ENCODE measurements at places on chromosomes 4 and X.
A peak's percentile ranks its signal among the peaks of the same experiment; 100 is the strongest.

DNA sequence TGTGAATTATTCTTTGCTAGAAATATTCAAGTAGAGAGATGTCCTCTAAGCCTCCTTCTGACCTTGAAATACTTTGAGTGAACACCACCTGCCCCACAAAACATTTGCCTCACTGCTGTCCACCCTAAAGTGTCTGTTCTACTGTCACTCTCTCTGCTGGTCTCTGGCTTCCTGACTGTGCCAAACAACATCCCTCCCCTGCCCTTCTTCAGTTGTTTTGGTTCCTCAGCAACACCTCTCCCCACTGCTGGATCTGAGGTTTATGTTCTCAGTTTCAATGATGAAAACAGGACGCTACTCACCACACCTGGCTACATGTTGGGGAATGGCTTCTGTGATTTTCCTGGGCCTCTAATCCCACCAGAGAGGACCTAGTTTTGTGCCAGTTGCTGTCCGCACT lies 456.9 kb downstream of the BCOR start:
- DNase-seq = no peak

GRCh38 chr4:110680265-110680664 lies 57.4 kb upstream of the PITX2 start:
- DNase-seq = no peak

DNA sequence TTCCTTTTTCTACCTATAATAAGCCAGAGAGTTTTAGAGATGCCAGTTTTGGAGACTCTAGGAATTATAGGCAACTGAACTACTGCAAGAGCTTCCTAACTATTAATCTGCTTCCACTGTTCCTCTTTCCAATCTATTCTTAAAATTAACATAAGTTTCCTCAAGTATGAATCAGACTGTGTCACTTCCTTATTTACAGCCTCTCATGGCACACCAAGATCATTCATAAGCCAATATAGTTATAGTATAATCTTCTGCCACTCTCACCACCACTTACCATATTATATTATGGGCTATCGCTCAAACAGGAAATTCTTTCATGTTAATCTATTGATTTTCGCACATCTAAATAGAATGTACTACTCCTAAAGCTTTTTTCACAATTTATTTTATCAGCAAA lies 383.5 kb downstream of the STPG2 start:
- no peak for DNase-seq

- DNase-seq = no peak
These were observed 129.7 kb upstream of the SMAD1 start for GRCh38 chr4:145351922-145352321.

- DNase-seq = no peak
These were observed 53.6 kb downstream of the NSG1 start for GRCh38 chr4:4440333-4441061.

DNA sequence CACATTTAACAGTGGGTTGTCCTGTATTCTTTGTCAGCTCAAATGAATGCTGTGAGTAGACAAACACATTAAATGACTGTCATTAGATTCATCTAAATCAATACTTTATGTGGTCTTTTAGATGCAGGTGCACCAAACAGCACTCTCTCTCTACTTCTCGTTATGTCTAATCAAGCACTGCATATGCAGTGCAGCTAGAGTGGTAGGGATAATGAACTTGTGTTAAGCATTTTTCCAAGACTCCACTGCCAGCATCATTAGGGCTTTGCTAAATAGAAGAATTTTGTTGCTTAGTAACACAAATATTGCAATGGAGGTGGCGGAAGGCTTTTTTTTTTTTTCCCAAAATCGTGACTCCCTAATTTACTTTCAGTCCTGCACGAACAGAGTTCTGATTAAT lies 447.0 kb upstream of the GALNT7 start:
- DNase-seq = no peak

DNA sequence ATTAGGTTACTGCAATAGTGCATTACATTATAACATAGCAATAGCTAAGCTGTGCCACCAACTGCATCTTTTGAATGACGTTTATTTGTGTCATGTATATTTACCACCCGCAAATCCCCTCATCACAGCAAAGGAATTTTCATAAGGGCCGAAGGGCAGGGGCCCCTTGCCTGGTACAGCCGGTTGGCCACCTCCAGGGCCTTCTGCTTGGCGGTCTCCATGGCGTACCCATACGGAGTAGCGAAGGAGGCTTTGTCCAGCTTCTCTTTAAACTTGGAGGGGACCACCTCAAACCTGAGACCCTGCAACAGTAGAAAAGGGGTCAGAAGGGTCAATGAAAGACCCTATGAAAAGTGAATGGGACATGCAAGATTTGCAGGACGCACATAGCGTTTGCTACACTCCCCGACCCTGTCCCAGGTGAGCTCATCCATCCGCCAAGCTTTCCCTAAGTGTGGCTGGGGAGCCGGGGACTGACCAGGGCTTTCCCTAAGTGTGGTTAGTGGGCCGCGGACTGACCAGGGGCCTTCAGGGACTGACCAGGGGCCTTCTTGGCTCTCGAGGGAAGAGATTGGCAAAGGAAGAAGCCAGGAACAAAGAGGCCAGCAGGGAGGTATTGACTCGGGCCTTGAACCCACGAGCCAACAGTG lies 10.6 kb downstream of the ASMTL start:
- DNase-seq = peak; percentile 46

DNA sequence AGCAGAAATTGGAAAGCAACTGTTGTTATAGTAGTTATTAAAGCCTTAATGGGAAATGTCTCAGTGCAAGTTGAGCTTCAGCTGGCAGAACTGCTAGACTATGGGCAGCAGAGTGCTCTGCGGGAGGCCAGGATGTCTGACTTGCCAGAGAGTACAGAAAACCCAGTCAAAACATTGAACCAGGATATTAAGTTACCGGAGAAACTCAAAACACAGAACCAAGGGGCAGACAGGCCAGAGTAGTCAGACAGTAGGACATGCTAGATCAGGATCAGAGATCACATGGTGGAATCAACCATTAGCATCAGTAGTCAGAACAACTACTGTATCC lies 72.9 kb upstream of the TNIP3 start:
- no peak for DNase-seq

- DNase-seq = no peak
These were observed 91.6 kb downstream of the TSPAN7 start for GRCh38 chrX:38652934-38653442.

DNA sequence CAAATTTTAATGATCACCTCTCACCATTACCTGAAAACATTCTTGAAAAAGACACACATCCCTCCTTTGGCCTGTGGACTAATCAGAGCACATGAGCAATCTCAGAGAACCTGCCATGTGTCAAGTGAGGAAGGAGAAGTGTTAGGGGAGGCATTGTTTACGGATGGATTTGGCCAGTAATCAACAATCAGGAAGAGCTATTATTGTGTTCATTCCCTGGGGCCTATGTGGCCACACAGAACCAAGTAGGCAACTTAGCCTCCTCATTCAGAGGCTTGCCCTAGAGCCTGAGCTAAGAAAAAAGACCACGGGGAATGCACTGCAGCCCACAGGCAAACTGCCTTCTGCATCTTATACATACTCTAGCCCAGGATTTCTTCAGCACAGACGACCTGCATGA lies 40.6 kb upstream of the DOCK11 start:
- DNase-seq = no peak

DNA sequence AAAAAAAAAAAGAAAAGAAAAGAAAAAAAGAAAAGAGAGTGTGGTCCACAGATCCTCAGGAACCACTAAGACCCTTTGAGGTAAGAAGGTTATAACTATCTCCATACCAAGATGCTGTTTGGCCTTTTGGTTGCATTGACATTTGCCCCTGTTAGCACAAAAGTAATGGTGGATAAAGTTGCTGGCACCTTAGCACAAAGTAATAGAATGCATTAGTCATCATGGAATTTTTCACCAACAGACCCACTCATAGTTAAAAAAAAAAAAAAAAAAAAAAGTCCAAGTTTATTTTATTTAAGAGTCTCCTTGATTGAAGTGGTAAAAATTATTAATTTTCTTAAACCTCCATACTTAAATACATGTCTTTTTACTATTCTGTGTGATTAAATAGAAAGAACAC lies 78.4 kb upstream of the RBPJ start:
- DNase-seq = no peak

- no peak for DNase-seq
These were observed 257.9 kb upstream of the CPEB2 start for GRCh38 chr4:14744346-14744745.

DNA sequence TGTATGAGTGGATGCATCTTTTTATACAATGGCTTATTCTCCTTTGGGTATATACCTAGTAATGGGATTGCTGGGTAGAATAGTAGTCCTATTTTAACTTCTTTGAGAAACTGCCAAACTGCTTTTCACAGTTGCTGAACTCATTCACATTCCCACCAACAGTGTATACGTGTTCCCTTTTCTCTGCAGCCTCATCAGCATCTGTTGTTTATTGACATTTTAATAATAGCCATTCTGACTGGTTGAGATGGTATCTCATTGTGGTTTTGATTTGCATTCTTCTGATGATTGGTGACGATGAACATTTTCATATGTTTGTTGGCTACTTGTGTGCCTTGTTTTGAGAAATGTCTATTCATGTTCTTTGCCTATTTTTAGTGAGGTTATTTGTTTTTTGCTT lies 687.0 kb upstream of the EPHA5 start:
- no peak for DNase-seq

DNA sequence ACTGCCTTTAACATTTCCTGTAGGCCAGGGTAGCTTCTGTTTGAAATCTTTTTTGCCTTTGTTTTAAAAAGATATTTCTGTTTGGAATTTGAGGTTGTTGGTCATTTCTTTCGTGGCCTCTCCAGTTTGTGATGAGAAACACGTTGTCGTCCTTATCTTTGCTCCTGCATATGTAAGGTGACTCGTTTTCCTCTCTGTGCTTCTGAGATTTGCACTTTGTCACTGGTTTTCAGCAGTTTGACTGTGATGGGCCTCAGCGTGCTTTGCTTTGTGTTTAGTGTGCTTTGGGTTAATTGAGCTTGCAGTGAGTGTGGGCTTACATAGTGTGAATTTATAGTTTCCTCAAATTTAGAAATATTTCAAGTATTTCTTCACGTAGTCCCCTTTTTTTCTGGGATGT lies 81.5 kb downstream of the FAM193A start:
- DNase-seq = no peak

DNA sequence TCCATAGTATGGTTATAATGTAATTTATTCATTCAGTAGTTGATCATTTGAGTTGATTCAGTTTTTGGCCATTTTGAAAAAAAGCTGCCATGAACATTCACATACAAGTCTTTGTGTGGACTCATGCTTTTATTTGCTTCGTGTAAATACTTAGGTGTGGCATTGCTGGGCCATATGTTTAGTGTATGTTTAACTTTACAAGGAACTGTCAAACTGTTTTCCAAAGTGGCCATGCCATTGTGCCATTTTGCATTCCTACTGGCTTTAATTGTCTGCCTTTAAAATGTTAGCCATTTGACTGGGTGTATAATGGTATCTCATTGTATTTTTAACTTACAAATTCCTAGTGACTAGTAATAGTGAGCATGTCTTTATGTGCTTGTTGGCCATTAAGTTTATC lies 8.8 kb downstream of the MTM1 start:
- no peak for DNase-seq

DNA sequence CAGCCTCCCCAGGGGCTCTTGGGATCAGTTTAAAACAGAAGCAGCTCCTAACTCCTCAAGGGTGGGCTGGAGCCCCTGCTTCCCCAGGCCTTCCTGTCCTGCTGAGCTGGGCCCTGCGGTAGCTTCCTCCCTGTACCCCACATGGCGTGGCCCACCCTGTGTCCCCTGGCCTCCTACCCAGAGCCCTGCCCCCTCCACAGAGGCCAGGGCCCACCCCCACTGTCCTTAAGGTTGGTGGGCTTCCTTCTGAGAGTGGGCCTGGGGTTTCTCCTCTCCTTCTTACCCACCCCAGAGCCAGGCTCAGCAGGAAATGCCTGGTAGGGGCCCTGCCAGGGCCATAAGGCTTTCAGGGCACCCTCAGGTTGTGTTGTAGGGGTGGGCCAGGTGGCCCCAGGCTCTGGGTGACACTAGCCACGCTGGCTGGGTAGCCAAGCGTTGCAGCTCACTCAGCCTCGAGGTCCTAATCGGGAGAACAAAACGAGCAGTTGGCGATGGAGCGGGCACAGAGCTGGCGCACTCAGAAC lies 11.6 kb downstream of the SH3BP2 start:
- DNase-seq = no peak

- DNase-seq = no peak
These were observed 1197.9 kb downstream of the TECRL start for GRCh38 chr4:63211375-63211774.

DNA sequence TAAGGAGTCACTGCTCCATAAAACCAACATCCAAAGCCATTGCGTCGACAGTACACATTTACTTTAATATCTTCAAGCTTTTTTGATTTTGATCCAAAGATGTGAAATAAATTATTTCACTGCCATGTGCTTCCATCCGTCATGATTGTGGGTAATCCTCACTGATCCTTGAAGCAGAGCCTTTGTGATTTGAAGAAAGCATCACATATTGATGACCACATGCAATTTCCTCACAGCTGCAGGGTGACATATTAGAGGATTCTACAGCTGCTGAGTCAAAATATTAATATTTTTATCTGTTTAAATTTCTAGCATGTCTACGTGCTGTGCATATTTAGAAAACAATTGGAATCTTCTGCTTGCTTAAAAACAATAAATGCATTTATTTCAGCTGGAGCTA lies 196.8 kb upstream of the ANXA3 start:
- DNase-seq = no peak

Data from activated CD8-positive, alpha-beta memory T cell treated with anti-CD3 and anti-CD28 coated beads, Interleukin-2, amount 50 U/mL, for 48 hours (primary cell).